ENCODE measurements at places on chromosomes 2 and 18. TPM values are rescaled to one million over a fixed set of nuclear protein-coding genes. Genes with fewer than 3 reads are reported as not detected.

Gene REG3A
- not detected for polyA plus RNA-seq

DNA sequence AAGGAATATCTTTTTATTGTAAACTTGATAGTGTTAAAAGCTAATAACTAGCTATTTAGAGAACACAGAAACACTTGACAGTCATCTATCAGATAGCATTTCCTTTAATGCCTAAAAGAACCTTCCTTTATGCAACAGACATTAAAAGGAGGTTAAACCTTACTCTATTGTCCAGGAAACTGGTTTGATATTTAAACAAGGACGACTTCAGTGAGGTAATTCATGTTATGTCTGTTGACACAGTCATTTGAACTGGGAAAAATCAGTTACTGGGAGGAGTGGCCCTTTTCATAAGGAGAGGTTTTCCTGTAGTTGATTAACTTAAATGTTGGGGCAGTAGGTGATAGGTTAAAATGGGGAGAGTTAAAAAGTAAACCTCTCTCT is 6.7 kb downstream of the TGIF1 start:
- DNase-seq: no peak

DNA sequence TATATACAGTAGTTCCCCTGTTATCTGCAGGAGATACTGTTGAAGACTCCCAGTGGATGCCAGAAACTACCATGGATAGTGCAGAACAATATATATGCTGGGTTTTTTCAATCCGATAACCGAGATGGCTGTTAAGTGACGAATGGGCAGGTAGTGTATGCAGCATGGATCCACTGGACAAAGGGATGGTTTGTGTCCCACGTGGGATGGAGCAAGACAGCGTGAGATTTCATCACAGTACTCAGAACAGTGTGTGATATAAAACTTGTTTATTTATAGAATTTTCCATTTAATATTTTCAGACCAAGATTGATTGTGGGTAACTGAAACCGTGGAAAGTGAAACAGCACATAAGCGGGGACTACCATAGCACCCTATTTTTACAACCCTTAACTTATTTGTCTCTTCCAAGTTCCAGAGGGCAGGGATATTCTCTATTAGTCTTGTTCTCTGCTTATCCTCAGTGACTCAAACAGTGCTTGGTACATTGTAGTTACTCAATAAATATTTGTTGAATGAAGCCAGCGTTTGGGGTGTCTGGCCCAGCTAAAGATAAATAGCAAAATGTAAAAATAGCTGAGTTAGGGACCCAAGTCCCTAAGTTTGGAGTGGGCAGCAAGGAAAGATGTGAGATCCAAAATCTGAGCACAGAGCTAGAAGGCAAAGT is 50.0 kb downstream of the RHBDD1 start:
- no peak for DNase-seq

Gene KCNG3
- polyA plus RNA-seq: 0.03 TPM

DNA sequence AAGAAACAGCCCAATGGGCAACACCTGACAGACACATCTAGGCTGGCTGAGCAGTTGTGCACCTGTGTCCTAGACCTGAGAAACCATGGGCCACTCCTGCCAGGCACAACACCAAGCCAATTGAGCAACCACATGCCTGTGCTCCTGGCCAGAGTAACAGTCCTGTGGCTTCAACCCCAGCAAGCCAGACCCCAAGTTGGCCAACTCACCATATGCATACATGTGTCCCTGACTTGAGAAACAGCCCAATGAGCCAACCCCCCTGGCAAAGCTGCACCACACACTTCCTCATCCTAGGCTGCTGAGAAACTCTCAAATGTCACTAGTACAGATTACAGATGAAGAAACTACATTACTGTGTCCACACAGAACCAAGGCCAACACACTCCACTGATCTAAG is 36.6 kb downstream of the USP34 start:
- no peak for DNase-seq

Gene ERBB4
- 0.05 TPM for polyA plus RNA-seq

DNA sequence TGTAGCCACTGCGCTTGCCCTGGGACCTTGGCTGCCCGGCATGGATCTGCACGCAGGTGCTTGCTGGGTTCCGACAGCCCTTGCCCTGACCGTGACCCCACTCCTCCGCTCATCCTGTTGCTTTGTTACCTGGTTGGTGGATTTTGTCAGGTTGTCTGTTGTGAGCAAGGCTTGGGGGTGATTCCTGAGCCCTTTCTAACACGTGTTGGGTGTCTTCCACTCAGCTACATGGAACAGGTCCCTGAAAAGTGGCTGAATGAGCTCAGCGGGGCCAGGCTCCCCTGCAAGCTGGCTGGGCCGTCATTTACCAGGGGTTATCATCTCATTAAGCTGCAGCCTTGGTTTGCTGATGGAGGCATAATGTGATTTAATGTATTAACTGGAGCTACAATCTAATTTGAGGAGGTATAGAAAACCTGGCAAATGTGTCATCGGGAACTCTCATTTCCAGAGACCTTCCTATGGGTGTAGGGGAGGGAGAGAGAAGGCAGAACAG is 24.6 kb downstream of the RAMP1 start:
- peak; percentile 91 for DNase-seq

Gene ST6GAL2
- polyA plus RNA-seq: 0.58 TPM

DNA sequence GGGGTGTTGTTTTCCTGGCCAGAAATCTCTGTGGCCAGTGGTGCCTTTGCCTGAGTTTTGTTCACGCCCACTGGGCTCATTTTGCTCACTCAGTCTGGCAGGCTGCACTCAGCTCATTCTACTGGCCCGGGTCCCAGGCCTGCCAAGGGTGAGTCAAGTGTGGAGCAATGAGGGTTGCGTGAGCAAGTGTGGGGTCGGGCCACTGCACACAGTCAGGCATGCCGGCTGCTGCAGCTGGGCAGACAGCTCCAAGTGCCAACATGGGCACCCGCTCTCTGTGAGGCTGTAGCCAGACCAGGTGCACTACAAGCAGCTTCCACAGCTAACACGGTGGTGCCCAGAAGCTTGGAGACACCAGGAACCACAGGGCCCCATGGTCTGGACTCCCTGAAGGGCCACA is 801.1 kb upstream of the RAB6C start:
- no peak for DNase-seq

Gene RTP5
- polyA plus RNA-seq: not detected

GRCh38 chr2:225002039-225002655 is 40.1 kb downstream of the DOCK10 start:
- peak; percentile 42 for DNase-seq

DNA sequence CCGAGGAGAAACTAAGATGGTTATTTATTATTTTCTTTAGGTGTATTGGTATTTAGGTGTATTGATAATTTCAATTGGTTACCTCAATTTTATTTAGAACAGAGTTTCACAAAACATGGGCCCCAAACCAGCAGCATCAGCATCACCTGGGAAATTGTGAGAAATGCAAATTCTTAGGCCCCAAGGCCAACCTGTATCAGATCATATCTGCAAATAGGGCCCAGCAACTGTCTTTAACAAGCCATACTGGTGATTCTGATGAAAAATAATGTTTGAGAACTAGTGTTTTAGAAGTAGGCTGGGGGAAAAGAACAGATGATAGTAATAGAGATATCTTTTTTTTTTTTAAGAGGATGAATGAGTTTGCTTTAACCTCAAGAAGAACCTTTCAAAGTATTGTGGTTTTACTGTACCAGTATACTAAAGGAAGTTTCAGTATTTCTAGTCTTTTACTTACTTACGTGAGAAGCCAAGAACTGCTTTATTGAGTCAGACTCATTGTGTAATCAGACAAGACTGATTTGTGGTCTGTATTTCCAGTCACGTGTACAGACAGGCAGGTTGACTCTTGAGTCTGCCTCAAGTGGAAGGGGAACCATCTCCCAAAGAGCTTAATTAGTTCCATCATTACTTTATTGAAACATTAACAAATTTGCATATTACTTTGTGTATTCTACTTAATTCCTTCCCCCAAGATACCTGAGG is 60.4 kb upstream of the GAREM1 start:
- DNase-seq: no peak

All from SK-N-SH (cell line).